CD4-positive, alpha-beta T cell treated with Interleukin-21 for 1 hour (primary cell): ENCODE measurements at places on chromosomes 2 and 18.
A peak's percentile ranks its signal among the peaks of the same experiment; 100 is the strongest.

GRCh38 chr2:62817348-62817747 is 111.8 kb downstream of the EHBP1 start:
- DNase-seq, result no peak

- no peak for DNase-seq
Measured at GRCh38 chr2:156918410-156918809, 339.1 kb upstream of the GALNT5 start.

GRCh38 chr2:68807821-68808266 is 63.4 kb downstream of the BMP10 start:
- peak; percentile 26 for DNase-seq

DNA sequence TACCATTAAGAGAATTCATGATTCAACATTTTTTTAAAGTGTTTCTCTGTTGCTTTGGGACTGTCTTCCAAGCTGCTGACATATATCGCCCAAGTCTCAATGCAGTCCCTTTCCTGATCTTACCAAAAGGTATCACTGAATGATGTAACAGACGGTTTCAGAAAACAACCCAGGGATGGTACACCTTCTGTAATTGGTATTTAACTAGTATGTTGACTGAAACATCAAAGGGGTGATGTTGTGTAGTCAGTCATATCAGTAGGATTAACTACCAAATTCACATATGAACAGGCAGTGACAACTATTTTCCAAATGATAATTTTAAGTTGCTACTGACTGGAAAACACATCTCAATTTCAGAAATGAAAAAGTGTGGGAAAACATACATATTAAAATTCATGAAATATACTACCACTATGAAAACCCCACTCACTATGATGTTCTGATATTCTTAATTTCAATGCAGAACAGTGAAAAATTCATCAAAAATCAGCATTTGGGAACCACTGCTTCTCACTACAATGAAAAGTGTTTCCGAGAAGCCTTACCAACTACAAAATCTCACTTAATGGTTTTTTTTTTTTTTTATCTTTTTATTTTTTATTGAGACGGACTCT is 59.8 kb downstream of the MEMO1 start:
- DNase-seq, result no peak

DNA sequence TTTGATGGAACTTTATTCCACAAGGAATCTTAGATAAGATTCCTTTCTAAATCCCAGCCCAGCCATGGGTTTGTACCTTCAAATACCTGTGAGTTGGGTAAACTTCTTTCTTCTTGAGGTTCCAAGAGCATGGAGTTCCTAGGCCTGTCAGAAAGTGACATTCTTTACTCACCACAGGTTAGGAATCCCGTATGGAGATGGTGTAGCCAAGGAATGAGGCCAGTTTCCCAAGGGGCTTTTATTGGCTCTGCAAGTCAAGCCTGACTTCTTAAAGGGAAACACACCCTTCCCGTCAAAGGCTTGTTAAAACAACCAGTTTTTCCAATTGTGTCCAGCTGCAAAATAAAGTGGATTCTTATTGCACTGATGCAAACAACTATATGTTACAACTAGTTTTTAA is 45.8 kb downstream of the STK17B start:
- no peak for DNase-seq

DNA sequence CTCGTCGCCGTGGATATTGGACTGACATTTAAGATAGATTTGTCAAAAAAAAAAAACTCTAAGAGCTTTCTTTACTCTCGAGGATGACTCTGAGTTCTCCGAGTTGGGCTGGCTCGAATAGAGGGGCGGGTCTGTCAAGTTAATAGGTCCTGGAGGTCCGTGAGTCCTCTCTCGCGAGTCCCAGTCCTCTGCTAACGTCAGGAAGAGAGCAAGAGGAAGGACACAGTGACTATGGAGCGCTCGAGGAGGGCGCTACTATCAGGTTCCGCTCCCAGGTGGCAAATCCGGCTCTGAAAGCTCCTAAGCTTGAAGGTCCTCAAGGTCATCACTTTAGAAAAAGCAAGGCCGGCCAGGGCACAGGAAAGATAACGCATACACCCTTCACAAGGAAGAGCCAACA is 404 bp upstream of the AKAIN1 start:
- DNase-seq, result no peak

GRCh38 chr2:143132355-143132754 is 3.1 kb downstream of the ARHGAP15 start:
- peak; percentile 28 for DNase-seq

GRCh38 chr2:121532347-121532766 is 1.7 kb downstream of the RNU4ATAC start:
- DNase-seq, result no peak

- DNase-seq, result no peak
Measured at GRCh38 chr2:158990397-158991214, 22.2 kb downstream of the TANC1 start.

GRCh38 chr2:19839438-19839837 is 62.3 kb downstream of the TTC32 start:
- DNase-seq, result no peak
